ENCODE measurements at places on chromosomes 13 and 19.
A peak's percentile ranks its signal among the peaks of the same experiment; 100 is the strongest.

DNA sequence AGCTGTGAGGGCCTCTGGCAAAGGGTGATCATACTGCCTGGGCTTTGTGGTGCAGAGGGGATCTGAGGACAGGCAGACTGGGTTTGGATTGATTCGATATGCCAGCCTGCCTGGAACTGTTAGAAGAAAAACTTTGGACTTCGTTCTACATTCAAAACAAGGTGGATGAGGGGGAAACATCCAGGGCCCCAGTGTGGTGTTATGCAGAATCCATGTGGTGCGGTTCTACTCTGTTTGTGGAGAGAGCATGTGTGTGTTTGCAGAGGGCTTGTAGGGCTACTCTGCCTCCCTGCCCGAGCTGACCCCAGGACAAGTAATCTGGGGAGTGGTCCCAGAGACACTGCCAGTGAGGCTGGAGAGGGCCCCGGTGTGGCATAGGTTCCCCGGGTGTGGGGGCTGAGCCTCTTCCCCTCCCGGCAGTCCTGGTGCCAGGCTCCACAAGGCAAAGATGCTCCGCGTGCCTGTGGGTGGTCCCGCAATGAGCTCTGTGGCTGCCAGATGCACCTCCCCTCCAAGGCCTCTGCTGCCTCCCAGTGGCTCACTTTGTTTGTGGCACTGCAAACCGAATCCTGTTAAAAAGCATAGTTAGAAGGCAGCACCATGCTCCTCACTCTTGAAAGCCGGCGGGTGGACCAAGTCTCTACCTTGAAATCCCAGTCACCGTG, 22.3 kb upstream of the TFDP1 start:
- peak; percentile 69 for DNase-seq

GRCh38 chr19:34269968-34270621, 15.7 kb downstream of the GARRE1 start:
- no peak for DNase-seq

DNA sequence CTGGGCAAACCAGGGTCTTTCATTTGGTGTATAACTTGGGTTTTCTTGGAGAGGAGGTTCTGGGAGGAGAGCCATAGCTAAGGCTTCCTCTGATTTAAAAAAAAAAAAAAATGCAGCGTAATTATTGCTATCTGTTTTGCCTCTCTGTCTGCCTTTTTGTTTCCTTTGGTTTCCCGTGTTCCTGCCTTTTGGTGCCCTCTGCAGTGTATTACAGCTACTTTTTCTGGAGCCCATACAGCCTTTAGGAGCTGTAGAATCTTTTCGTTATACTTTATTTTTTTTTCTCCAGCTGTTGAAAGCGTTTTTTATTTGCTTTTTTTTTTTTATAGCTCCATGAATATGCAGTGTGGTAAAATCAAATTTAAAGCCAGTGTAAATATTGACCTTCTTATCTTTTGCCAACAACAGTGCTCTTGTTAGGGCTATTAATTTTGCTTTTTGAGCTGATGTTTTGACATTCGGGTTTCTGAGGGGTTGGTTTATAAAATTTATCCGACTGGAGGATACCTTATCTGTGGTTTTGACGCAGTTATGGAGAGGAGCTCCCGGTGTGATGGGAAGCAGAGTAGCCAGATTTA, 38.1 kb downstream of the ZNF493 start:
- no peak for DNase-seq

DNA sequence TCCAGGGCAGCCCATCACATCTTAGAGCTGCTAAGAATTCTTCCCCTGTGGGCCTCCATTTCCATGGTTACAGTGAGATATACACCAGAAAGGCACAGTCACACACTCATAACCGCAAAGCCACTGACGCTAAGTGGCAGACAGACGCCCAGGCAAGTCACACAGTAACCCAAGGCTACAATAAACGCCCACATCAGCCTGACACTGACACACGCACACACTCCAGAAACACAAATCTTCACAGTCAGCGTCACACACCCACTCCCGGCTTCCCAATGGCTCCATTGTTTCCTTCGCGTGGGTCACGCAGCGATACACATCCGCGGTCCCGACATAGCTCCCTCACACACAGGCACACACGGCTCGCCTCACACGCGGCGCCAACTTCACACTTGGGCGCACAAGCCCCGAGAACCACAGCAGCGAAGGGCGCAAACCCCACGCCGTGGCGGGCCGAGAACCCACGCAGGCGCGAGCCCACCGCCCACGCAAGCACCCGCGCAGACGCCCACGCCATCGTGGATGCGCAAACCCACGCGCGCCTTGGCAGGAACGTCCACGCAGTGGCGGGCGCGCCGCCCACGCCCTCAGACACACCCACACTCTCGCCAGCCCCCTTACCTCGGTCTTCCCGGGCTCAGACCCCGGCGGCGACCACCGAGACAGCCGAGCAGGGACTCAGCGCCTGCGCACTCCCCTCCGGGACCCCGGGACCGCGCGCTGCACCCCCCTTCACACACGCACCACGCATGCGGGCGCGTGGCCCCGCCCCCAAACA, at the start of gene ZNF667:
Gene ZNF667, minus strand, starts transcription at position 695 of the 778 bp plus-strand sequence. CDS start 14,975 bp downstream, outside the sequence.
- DNase-seq: no peak

DNA sequence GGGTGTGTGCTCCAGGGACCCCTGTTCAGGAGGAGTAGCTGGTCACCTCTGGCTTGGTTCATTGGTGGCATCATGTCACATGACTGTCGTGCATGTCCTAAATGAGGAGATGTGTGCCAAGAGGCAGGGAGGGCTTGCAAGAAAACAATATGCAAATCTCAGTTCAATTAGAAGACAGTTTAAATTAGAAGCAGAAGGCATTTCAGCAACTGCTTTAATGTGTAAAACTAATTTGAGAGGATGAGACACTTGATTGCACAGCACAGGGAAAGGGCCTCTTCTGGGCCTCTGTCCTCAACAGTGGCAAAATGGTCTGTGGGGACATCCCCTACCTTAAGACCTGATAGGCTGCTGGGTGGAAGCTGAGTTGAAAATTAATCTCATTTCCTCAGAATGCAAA, 54.6 kb downstream of the SPATA13 start:
- no peak for DNase-seq

DNA sequence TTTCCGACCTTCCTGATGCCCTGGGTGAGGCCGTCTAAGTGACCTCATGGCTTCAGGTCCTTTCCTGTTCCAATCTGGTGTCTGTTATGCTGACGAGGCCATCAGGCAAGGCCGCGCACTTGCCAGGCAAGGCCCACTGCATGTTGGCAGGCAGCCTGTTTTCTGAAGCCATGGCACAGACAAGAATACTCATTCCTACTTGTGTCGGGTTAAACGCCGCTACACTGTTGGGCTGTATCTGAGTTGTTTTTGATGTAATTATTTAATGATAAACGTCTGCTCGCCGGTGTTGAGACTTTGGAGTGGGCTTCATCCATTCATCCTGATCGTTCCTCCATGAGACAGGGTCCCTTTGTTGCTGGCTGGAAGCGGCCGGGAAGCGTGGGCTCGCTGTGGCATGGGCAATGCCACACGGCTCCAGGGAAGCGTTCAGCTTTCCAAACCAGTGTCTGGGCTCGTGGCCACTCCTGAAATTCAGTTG, 92.1 kb downstream of the ATP11A start:
- no peak for DNase-seq

- no peak for DNase-seq
These were observed 97.9 kb downstream of the DLEU7 start for GRCh38 chr13:50745542-50746115.
